Effector memory CD4-positive, alpha-beta T cell (primary cell): ENCODE measurements at places on chromosomes 11 and 22.
A peak's percentile ranks its signal among the peaks of the same experiment; 100 is the strongest.

- no peak for DNase-seq
Observed at GRCh38 chr11:69972351-69972802, 105.7 kb upstream of the ANO1 start.

- DNase-seq = no peak
Observed at GRCh38 chr11:117601006-117601708, 195.9 kb downstream of the DSCAML1 start.

GRCh38 chr22:23591201-23591791 lies 11.2 kb upstream of the IGLL1 start:
- peak; percentile 15 for DNase-seq

- DNase-seq = no peak
Observed at GRCh38 chr22:48473202-48473601, 1354.5 kb downstream of the BRD1 start.

- DNase-seq = peak; percentile 36
Observed at GRCh38 chr11:11157185-11157584, 195.9 kb downstream of the CSNK2A3 start.

DNA sequence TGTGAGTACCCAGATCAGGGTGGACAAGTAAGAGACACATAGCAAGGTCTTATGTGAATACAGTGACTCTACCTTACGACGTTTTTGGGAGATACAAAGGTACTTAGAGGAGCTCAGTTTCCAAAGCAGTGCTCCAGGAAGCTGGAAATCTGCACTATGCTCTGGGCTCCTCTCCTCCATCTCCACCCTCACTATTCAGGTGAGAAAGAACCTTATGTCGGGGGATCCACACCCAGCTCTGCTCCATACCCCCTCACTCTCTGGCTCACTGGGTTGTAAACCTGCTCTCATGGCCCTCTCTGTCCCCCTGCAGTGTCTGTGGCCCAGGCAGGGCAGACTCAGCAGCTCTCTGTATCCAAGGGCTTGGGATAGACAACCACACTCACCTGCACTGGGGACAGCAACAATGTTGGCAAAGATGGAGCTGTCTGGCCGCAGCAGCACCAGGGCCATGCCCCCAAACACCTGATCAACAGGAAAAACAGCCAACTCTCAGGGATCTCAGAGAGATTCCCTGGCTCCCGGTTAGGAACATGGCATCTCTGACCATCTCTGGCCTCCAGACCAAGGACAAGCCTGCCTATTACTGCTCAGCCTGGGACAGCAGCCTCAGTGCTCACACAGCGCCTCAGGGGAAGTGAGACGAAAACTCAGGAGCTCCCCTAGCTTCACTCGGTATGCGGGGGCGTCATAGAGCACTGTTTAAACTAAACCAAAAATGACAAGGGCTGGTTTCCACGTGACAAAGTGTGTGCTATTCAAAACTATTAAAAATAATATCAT lies 60.9 kb upstream of the TOP3B start:
- DNase-seq = no peak

DNA sequence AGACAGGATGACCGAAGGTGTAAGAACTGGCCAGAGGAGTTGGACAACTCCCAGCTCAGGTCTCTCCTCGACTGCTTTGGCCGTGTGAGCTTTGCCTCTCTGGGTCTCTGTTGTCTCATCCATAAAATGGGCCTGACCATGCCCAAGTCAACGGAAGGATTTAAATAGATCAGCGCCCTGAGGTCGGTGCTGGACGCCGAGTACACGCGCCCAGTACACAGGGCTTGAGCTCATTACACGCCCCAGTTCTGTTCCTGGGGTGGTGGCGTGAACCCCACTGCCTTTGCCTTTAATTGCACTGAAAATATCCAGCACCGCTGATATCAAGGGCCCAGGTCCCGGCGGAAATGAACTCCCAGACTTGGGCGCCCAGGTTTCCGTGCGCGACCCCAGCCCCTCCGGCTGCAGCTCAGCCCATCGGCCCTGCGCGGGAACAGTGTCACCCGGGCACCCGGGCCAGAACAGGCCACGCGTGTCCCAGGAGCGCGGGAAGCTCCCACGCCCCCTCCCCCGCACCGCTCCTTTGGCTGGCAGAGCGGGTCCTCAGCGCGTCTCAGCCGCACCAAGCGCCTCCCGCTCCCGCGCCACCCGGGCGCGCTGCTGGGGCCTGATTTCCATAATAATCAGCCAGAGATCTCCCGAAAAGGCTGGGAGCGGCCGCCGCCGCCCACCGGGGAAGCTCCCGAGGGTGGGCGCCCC lies 42.2 kb downstream of the CYTH4 start:
- DNase-seq = no peak

DNA sequence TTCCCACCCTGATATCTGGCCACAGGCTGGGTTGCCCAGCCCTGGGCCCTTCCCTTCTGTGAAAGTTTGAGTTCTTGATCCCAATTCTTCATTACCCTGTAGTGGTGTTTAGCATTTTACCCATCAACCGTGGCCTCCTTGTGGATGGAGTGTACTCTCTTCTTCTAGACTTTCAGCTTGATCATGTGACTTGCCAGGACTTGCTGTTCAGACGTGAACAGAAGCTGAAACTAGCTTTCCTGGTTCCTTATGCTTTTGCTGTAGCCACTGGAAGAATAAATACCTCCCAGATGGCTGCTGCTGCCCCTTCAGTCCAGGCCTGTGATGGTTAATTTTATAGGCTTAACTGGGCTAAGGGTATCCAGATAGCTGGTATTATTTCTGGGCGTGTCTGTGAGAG lies 32.7 kb upstream of the DAGLA start:
- DNase-seq = no peak

- DNase-seq = peak; percentile 56
Observed at GRCh38 chr11:36376888-36377758, 81.0 kb downstream of the PRR5L start.
